ENCODE measurements at places on chromosomes 2 and 18. TPM values are rescaled to one million over a fixed set of nuclear protein-coding genes. Genes with fewer than 3 reads are reported as not detected.

Gene MGAT4A
- not detected for total RNA-seq

Gene ZBTB7C
- total RNA-seq: not detected

Gene ONECUT2
- total RNA-seq: 0.25 TPM

Gene ITGB6
- 0.21 TPM for total RNA-seq

DNA sequence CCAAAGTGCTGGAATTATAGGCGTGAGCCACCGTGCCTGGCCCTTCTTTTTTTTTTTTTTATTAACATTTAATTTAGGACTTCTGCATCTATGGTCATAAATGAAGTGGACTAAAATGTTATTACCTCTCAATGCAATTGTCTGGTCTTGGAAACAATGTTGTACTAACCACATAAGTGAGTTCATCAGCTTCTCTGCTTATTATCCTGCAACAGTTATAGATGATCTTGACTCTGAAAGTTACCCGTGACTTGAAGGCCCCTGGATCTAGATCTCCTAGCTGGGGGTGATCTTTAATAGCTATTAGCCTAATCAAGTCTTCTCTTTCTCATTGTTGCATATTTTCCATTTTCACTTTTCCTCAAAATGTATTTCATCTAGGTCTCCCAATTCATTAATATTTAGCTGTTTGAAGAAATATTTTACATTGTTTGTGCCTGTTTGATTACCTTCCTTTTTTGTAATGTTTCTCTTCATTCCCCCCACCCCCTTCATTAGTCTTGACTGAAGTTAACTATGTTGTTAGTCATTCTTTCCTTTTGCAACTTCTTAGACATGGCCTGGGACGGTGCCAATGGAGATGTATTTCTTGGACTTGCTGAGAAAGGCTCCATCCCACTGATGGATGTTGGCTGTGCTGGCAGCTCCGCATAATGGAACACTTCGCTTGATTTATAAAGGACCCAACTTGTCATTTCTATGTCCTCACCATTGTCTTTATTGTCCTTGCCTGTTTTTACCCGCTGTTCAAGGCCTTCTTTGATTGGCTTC lies 141.6 kb upstream of the RIOK3 start:
- peak overlapping the region; percentile 43 for H3K4me3 ChIP-seq
- peaks cover 4% of the 10 kb centered on the region for H3K27me3 ChIP-seq
- peak; percentile 74 for DNase-seq
- peak overlapping the region; percentile 58 for H3K27ac ChIP-seq

GRCh38 chr2:86301711-86302202 lies 35.7 kb downstream of the REEP1 start:
- no peak overlapping the region for H3K4me3 ChIP-seq
- H3K27me3 ChIP-seq: peaks cover 44% of the 10 kb centered on the region
- no peaks in the 10 kb centered on the region for H3K36me3 ChIP-seq
- DNase-seq: no peak

DNA sequence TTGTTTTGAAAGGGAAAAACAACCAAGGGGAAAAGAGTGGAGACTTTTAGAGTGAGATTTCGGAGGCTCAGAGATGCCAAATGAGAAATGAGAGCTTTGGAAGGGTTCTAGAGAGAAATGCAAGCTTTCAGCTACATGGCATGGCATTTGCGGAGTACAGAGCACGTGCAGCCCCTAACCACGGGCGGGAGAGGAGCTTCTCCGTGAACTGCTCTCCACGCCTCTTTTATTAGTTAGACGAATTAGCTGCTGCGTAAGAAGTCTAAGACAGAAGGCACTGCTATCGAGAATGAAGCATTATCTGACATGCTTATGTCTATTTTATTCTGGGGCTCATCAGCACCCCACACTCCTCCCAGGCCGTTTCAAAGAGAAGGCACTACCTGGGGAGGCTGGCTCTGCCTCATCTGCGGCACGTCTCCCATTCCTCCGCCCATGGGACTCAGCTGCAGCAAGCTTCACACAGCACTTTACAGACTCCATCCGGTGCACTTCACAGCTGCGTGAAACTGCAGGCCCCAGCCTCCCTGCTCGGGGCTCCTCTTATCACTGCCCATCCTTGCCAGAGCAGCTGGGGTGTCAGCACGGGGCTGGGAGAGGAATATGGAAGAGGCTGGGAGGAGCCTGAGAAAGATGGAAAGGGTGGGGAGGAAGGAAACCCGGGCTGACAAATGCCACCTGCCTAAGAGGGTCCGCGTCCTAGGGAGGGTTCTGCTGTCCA lies 207.3 kb upstream of the APCDD1 start:
- H3K36me3 ChIP-seq: no peaks in the 10 kb centered on the region
- peaks cover 27% of the 10 kb centered on the region for H3K27me3 ChIP-seq
- DNase-seq: no peak
- H3K27ac ChIP-seq: no peak overlapping the region
- H3K4me3 ChIP-seq: no peak overlapping the region

Data from HFFc6 (cell line).